Body of pancreas (tissue), 4 donors: ENCODE measurements at places on chromosomes 7 and 10.

DNA sequence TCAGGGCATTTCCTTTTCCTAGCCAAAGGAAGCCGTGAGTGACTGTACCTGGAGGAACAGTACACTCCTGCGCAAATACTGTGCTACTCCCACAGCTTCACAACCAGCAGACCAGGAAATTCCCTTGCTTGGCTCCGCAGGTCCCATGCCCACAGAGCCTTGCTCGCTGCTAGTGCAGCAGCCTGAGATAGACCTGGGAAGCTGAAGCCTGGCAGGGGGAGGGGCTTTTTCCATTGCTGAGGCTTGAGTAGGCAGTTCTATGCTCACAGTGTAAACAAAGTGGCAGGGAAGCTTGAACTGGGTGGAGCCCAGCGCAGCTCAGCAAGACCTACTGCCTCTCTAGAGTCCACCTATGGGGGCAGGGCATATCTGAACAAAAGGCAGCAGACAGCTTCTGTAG, 291.2 kb downstream of the HGF start:
- no peaks in the 10 kb centered on the region for H3K27me3 ChIP-seq
- no peaks in the 10 kb centered on the region for H3K36me3 ChIP-seq
- H3K4me1 ChIP-seq, result peaks cover 8% of the 10 kb centered on the region

- no peak for DNase-seq
- no peaks in the 10 kb centered on the region for H3K27me3 ChIP-seq
Measured at GRCh38 chr7:77944183-77945182, 145.9 kb downstream of the PHTF2 start.

DNA sequence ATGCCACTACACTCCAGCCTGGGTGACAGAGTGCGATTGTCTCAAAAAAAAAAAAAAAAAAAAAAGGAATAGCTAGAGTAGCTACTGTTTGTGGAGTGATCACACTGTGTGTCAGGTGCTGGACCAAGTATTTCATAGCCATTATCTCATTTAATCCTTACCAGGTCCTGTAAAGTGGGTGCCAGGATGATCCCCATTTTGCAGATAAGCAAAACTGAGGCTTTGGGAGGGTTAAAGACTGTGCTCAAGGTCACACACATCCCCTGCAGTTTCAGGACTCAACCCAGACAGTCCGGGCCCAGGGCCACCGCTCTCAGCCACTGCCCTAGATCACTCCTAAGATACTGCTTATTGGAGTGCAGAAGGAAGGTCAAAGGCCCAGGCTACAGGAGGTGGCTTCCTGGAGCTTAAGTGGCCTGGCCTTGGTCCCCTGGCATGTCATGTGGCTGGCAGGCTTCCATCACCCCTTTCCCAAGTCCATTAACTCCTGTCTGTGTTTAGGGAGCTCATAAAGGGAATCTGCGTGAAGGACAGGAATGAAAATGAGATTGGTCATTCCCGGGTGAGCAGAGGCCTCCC, 12.4 kb upstream of the WBP1L start:
- no peak overlapping the region for H3K4me3 ChIP-seq
- peaks cover 8% of the 10 kb centered on the region for H3K36me3 ChIP-seq
- no peak overlapping the region for H3K27ac ChIP-seq
- no peak for DNase-seq
- H3K4me1 ChIP-seq, result no peaks in the 10 kb centered on the region

- no peaks in the 10 kb centered on the region for H3K4me1 ChIP-seq
- H3K27ac ChIP-seq, result no peak overlapping the region
- no peak overlapping the region for H3K4me3 ChIP-seq
- H3K36me3 ChIP-seq, result no peaks in the 10 kb centered on the region
Measured at GRCh38 chr7:78983483-78983882, 470.0 kb downstream of the MAGI2 start.

DNA sequence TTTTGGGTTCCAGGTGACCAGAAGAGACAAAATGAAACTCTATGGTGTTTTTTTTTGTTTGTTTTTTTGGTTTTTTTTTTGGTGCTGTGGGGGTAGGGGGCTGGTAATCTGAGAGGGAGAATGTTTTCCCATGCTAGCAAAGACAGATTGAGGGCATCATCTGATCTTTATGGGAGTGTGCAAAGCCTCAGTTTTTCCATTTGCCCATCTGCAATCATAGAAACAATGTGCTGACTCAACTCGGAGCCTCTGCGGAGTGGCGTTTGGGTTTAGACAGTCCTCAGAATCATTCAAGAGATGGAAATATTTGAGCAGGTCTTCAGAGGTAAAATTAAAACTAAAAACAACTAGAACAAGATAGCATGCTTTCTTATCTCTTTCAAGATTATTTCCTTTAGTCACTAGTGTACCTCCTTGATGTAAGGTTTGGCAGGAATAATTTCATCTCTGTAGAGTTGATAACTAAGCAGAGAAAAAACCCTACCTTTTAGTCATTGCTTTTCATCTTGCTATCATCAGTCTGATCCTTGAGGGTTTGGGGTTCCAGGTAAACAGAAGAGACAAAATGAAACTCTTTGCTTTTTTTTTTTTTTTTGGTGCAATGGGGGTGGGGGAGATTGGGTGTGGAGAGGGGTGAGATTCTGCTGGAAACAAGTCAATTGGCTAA, 18.0 kb downstream of the CNNM2 start:
- no peaks in the 10 kb centered on the region for H3K27me3 ChIP-seq
- H3K4me1 ChIP-seq, result no peaks in the 10 kb centered on the region
- no peak overlapping the region for H3K4me3 ChIP-seq

DNA sequence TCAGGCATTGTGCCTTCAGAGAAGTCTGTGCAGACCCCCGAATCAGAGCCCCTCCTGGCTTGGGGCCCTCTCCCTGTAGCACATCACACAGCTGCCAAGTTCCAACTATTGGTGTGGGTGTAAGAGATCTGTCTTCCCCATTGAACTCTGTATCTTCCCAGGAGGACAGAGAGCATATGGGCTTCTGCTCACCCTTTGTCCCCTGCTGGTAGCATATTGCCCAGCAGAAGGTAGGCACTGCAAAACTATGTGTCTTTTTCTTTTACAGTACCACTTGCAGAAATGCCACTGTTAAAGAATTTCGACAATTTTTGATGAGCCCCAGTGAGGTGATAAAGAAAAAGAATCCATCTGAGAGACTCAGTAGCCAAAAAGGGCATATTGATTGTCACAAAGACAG, 59.6 kb downstream of the NPY start:
- H3K4me1 ChIP-seq, result no peaks in the 10 kb centered on the region
- H3K27me3 ChIP-seq, result no peaks in the 10 kb centered on the region
- H3K4me3 ChIP-seq, result no peak overlapping the region
- no peak for DNase-seq

DNA sequence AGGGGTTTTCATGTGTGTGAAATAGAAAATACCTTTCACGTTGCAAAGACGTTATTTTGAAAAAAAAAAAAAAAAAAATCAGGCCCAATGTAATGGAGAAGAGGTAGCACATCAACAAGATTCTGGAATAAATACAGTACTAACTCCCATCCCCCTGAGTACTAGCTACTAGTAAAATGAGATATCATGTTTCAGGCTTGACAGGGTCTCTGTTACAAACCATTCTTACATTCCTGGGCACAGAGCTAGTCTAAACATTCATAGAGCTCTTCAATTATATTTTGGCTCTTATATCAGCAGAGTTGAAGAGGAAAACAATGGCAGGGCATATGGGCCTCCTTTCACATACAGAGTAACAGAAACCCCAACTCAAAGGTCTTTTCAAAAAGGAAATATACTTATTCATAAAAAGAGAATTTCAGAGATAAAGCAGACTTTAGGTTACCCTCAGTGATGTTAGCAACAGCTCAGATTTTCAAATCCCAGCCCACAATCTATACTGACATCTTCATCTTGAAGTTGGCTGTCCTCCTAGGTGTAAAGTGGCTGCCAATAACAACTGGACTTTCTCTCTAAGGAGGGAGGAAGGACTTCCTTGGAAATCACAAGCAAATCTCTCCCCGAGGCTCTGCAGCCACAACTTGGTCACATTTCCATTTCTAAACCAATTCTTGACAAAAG, 18.6 kb downstream of the C7orf33 start:
- no peak overlapping the region for H3K4me3 ChIP-seq
- H3K36me3 ChIP-seq, result no peaks in the 10 kb centered on the region
- H3K27me3 ChIP-seq, result no peaks in the 10 kb centered on the region
- H3K4me1 ChIP-seq, result no peaks in the 10 kb centered on the region
- DNase-seq, result no peak
- no peak overlapping the region for H3K27ac ChIP-seq

GRCh38 chr7:106869954-106870353, 4.9 kb downstream of the PIK3CG start:
- H3K4me3 ChIP-seq, result no peak overlapping the region
- no peak for DNase-seq
- no peak overlapping the region for H3K27ac ChIP-seq

GRCh38 chr7:45036317-45036716, 36.3 kb downstream of the CCM2 start:
- no peak overlapping the region for H3K27ac ChIP-seq
- H3K27me3 ChIP-seq, result no peaks in the 10 kb centered on the region
- H3K36me3 ChIP-seq, result no peaks in the 10 kb centered on the region
- no peak for DNase-seq
- peaks cover 7% of the 10 kb centered on the region for H3K4me1 ChIP-seq

DNA sequence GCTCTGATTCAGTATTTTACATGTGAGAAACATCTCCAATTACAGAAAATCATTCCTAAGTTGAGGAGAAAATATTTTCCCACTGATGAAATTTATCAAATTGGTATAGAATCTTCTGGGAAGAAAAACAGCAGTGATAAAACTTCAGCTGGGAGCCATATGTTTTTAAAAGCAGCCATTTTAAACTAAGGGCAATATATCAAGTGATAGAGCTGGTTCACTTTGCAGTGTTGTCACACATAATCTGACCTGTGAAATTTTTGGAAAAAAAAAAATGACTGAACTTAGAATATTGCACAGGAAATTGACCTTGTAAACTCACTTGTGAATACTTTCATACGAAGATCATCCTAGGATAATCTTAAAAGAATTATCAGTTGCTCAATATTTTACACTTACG, 10.5 kb upstream of the EZH2 start:
- no peaks in the 10 kb centered on the region for H3K27me3 ChIP-seq
- H3K4me3 ChIP-seq, result no peak overlapping the region
- no peaks in the 10 kb centered on the region for H3K4me1 ChIP-seq
- DNase-seq, result no peak
- no peaks in the 10 kb centered on the region for H3K36me3 ChIP-seq

- H3K4me1 ChIP-seq, result no peaks in the 10 kb centered on the region
- no peak overlapping the region for H3K27ac ChIP-seq
- H3K4me3 ChIP-seq, result no peak overlapping the region
- DNase-seq, result no peak
- H3K36me3 ChIP-seq, result no peaks in the 10 kb centered on the region
Measured at GRCh38 chr10:11224792-11225416, 207.2 kb downstream of the CELF2 start.

DNA sequence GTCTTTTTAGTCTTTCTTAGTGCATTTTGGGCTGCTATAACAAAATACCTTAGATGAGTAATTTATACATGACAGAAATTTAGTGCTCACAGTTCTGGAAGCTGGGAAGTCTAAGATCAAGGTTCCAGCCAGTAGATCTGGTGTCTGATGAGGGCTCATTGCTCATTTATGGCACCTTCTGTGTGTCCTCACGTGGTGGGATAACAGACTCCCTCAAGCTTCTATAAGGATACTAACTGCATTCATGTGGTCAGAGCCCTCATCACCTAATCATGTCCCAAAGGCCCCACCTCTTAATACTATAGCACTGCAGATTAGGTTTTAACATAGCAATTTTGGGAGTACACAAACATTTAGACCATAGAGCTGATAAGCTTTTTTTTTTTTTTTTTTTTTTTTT, 80.4 kb downstream of the ZNRF2 start:
- no peak overlapping the region for H3K27ac ChIP-seq
- H3K27me3 ChIP-seq, result no peaks in the 10 kb centered on the region
- H3K4me3 ChIP-seq, result no peak overlapping the region
- no peaks in the 10 kb centered on the region for H3K4me1 ChIP-seq
- no peak for DNase-seq
